ENCODE measurements at places on chromosomes 12 and 14. TPM values are rescaled to one million over a fixed set of nuclear protein-coding genes. Genes with fewer than 3 reads are reported as not detected.

The AGAP2 gene
- total RNA-seq = 26.9 TPM

- peak; percentile 48 for DNase-seq
Measured at GRCh38 chr12:52007158-52007921, 594 bp downstream of the TAMALIN start.

- no peak for DNase-seq
Measured at GRCh38 chr12:68560851-68561422, 49.8 kb upstream of the RAP1B start.

- DNase-seq = no peak
Measured at GRCh38 chr14:20801726-20802125, 918 bp downstream of the RNASE1 start.

GRCh38 chr12:93441081-93441616, 598 bp downstream of the UBE2N start:
- peak; percentile 65 for DNase-seq

GRCh38 chr12:4432878-4433744, 12.5 kb downstream of the FGF6 start:
- DNase-seq = no peak

DNA sequence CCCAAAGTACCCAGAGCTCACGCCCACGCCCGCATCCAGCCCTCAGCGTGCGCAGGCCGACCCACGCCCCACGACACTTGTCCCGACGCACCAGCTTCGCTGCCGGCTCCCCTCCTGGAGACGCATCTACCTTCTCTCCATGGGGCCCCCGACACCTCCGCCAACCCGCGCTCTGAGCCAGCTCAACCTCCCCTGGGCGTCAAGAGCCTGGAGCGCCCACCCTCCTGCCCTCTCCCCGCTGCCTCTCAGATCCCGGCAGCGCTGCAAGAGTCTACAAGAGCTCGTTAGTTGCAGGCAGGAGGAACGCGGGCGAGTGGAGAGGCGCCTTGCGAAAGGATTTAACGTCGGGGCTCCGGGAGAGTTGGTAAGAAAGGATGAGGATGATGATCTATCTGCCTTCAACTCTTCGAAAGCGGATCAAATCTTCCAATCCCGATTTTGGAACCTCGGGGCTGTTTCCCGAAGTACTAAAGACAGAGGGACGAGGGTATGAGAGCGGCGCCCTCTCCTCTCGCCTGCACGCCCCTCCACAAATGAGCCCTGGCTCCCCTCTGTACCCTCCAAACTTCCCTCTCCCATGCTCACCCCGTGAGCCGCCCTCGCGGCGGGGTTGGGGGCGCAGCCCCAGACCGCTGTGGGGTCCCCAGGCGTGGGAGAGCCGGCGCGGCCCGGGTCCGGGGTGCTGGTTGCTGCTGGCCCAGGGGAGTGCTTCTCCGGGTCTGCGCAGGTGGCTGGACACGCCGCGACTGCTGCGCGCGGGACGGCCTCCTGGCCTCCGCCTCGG, 979 bp downstream of the LTBP2 start:
- no peak for DNase-seq

DNA sequence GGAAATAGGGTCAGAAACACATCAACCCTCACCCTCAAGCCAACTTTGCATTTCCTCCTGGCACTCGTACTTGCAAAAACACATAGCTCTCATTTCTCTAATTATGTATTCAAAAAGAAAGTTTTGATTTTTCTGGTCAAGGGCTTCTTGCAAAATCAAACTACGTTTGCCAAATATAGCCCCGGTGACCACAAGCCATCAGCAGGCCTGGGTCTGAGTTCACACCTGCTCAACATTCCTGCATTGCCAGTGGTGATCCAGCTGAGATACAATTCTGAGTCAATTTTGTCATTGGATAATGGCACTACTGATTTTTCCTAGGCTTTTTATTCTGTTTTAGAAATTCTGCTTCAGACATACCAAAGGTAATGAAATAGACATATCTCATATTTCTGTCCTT, 10.7 kb upstream of the BHLHE41 start:
- DNase-seq = no peak

DNA sequence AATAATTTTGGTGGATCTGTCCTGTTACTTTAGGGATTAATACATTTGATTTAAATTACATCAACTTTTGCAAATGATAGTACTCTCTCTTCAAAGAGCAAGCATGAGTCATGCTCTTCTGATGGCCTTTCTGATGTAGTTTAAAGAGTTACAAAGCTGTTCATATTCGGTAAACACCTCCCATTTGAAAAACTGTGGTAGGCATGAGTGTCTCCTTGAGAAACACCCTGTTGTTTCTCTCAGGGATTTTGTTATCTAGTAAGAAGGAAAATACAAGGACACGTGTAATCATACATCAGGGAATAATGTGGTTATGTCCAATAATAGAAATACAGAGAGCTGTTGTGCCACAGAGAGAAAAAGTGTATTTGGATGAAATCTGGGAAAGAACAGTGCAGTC, 53.3 kb upstream of the E2F7 start:
- DNase-seq = no peak

GRCh38 chr12:4918950-4919660, 9.4 kb downstream of the KCNA1 start:
- no peak for DNase-seq

Measured in activated T-cell treated with anti-CD3 and anti-CD28 coated beads, Interleukin-2, amount 50 U/mL, for 72 hours (primary cell).